Nucleus accumbens (tissue), 56 donors: ENCODE measurements at places on chromosomes 3 and 15.

- no peak for DNase-seq
These were observed 78.2 kb downstream of the KCNH8 start for GRCh38 chr3:19226479-19226878.

DNA sequence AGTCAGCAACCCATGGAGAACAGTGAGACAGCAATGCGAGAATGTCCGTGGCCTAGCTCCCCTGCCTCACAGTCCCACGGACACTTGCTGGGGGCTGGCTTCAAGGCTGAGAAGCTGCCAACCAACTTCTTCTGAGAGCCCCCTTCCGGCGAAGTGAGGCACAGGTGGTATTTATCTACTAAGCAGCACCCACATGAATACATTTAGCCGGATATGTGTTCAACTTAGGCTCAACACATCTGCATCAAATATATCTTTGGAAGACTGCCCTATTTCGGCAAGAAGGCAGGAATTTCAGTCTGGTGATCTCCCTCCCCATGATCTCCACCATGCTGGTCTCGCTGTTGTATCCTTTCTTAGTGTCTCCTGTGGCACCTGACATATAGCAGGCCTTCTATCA lies 340.9 kb upstream of the NR2E3 start:
- no peak for DNase-seq

DNA sequence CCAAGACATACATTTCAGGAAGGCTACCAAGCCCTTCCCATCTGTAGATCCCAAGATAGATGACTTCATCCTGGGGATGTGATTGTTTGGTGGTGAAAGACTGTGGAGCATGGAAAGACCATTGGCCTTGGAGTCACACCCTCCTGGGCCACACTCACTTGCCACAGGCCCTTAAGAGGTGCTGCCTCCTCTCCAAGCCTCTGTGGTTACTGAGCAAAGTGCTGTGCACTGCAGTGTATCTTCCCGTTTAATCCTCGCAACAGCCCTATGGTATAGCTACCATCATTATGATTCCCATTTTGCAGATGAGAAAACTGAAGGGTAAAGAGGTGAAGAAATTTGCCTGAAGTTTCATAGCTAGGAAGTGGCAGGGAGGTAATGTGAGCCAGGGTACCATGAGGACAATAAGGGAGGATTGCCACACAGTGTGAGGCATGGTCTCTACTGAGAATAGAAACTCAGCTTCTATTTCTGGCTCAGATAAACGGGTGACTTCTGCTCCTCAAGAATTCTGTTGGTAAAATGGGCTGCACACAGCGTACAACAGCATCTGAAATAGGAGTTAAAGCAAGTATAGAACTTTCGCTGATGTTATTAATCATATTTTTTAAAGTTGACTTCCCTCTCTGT lies 23.9 kb upstream of the RHO start:
- DNase-seq, result no peak

DNA sequence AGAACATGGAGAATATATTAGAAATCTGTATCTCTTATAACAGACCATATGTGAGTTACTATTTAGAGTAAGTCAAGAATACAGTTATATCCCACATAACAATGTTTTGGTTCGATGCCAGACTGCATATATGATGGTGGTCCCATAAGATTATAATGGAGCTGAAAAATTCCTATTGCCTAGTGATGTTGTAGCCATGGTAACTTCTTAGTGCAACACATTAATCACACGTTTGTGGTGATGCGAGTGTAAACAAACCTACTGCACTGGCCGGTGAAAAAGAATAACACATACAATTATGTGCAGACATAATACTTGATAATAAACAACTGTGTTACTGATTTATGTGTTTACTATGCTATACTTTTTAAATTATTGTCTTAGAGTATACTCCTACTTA lies 69.8 kb upstream of the MNS1 start:
- no peak for DNase-seq

GRCh38 chr3:71414189-71414927 lies 169.2 kb downstream of the FOXP1 start:
- no peak for DNase-seq

DNA sequence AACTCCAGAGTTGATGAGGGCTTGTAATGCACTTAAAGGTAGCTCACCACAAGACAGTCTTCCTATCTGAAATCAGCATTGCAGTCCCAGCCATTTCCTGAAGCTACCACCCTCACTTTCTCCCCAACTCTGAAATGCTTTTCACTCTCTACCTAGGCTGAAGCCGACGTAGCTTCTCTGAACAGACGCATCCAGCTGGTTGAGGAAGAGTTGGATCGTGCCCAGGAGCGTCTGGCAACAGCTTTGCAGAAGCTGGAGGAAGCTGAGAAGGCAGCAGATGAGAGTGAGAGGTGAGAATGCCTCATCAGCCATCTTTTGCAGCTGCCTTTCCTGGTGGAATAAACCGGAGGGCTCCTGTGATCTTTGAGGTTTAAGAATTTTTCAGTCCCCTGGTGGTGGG lies 14.3 kb downstream of the TPM1 start:
- no peak for DNase-seq

DNA sequence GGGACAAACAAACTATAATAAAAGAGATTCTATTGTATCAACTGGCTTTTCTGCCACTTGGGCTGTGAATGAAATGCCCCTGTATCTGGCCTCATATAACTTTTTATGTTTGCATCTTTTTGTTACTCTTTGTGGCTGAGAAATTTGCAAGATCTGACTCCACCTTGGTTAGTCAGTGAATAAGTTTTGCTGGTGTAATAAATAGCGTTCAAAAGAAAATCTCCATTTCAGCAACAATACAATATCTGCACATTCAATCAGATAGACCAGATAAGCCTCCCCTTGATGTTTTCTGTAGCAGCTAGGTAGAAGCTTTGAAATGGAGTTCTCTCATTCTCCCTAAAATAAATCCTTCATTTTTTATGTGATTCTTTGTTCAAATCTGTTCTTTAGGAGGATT lies 12.0 kb downstream of the TRAT1 start:
- no peak for DNase-seq

DNA sequence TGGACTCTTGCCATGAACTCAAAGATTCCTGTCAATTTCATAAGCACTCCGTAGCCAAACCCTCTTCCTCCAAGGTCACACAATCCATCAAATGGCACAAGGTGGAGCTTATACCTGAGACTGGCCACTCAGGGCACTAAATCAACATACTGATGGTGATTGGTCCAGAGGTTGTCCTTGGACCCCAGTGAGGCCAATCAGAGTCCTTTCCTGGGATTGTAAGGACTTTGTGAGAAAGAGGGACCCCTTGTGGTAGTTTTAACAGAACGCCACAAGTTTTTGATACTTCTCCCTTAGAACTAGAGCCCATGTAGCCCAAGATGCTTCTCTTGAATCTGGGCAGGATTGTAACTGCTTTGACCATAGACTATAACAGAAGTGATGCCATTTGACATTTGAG lies 44.4 kb upstream of the LARS2 start:
- DNase-seq, result no peak

- DNase-seq, result no peak
These were observed 13.2 kb downstream of the PCOLCE2 start for GRCh38 chr3:142875583-142876207.
